ENCODE measurements at places on chromosomes 12 and 14.

- DNase-seq: no peak
Measured at GRCh38 chr12:77377622-77378021, 312.3 kb upstream of the E2F7 start.

- DNase-seq: no peak
Measured at GRCh38 chr12:118183155-118183554, 47.2 kb downstream of the PEBP1 start.

DNA sequence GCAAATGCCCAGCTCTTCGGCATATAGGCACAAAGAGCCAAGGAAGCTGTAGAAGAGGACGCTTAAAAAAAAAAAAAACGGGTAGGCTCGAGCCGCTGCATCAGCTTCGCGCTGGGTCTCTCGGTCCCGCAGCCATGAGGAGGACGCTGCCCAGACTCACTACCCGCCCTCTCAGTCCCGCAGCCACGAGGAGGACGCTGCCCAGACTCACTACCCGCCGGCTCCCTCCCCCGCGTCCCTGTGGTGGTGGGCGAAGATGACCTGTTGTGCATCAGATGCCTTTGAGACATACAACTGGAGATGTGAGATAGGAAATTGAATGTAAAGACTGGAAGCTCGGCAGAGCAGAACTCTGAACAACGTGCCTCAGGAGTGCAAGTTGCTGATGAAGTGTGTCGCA is 11.4 kb upstream of the SPSB2 start:
- no peak for DNase-seq

- peak; percentile 94 for DNase-seq
Measured at GRCh38 chr12:132162508-132163031, 18.3 kb downstream of the NOC4L start.

DNA sequence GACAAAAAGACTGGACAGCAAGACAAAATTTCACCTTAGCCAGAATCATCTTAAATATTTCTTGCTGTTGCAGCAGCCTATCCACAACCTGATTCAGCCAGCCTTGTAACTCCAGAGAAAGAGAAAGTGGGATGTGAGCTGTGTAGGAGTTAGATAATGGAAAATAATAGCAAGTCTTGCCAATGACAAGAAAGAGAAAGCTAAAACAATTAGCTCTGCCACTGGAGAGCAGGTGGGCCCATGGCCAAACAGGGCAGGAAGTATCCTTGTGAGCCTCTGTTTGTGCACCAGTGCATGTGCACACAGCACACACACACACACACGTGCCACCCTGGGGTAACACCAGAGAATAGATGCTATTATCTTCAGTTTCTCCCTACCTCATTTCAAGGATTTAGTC is 106.0 kb upstream of the CCDC196 start:
- DNase-seq: no peak

DNA sequence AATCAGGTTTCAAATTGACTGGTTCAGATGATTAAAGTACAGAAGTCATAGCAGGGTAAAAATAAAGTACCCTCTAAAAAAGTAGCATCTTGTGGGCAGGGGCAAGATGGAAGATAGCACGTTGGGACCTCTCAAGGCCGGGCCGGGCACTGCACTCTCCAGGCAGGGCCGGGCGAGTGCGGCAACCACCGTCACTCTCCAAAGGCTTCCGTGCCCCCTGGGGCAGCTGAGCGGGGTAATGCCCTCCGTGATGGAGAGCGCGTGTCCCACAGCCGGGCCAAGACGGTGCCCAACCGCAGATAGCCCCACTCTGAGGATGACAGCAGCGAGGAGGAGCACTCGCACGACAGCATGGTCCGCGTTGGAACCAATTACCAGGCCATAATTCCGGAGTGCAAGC is 8.6 kb upstream of the PLXNC1 start:
- no peak for DNase-seq

- no peak for DNase-seq
Measured at GRCh38 chr12:62606654-62607053, 140.0 kb downstream of the MON2 start.

DNA sequence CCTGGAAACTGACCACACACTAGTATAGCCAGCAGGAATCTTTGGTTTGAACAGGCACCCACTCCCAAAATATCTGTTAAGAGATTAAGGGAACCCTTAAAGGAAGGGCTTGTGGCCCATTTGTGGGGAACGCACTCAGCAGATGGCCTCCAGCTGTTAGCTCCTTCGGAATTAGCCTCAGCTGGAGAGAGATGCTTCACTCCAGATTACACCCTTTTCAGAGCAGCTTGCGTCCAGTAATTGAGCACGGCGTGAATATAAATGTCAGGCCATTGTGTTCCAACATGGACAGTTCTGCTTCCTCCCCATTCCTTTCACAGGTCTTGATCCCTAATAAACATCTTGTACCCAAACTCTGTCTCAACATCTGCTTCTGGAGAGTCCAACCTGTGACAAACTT is 397.8 kb downstream of the SEC23A start:
- peak; percentile 11 for DNase-seq

DNA sequence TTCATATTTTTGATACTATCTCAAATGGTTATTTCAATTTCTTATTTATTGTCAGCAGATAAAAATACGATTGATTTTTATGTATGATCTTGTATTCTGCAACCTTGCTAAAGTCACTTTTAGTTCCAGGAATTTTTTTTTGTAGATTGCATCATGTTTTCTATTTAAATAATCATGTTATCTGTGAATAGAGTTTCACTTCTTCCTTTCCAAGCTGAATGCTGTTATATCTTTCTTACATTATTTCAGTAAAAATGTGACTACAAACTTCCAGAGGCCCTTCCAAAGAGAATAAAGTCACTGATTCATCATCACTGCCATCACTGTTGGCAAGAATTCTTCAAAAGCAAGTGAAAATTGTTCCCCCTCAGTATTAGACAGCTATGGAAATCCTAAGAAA is 104.7 kb upstream of the RAP1B start:
- no peak for DNase-seq

GRCh38 chr14:34003082-34003668 is 52.3 kb upstream of the EGLN3 start:
- no peak for DNase-seq

DNA sequence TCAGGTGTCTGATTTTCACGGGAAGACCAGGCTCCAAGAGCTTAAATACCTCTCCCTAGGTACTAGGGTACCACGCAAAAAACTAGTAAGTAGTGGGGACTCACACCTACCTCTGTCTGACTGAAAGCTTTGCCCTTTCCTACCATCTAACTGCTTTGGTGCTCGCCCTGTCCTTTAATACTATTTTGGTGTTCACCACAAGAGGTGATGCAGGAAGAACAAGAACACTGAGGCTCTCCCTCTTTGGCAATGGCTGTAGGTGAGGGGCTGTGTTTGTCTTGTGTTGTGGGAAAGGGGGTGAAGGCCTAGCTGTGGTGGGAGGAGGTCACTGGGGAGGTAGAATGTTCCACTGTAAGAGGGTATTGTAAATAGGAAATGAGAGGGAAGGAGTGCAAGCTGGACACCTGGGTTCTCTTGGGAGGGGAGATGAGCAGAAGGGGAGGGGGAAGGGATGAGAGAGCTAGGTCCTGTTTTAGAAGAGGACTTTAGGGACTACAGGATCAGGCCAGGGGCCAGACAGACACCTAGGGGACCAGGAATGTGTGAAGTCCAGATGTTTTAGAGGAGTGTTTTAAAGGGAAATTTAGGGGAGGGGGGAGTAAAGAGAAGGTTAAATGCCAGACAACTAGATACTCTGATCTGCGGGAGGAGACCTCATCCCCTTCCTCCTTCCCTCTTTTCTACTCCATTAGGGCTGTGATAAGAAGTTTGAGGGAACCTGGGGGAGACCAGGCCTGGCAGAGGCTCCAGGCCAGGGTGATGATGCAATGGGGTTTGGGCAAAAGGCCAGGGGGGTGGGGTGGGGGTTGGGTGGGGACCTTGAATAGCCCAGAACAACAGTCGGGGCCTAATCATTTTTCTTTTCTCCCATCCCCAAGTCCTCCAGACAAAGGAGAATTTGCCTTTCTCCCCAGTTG is 2.1 kb downstream of the ITGA5 start:
- DNase-seq: no peak

DNA sequence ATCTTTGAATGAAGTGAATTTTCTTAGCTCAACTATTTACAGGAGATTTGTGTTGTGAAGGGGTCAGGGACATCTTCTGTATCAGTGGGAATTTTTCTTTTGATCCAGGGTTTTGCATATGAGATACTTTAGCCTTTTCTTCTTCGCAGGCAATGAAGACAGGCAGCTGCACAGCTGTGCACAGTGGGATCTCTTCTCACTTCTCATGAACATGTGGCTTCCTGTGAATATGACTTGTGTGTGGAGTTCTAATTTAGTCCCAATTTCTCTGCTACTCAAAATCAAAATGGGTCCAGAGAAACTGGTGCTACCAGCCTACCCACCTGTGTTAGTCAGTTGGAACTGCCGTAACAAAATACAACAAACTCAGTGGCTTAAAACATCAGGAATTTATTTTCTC is 37.8 kb downstream of the ARF6 start:
- DNase-seq: no peak

- no peak for DNase-seq
Measured at GRCh38 chr14:102616799-102617198, 24.4 kb downstream of the RCOR1 start.

- peak; percentile 91 for DNase-seq
Measured at GRCh38 chr12:14403711-14404196, 38.3 kb downstream of the ATF7IP start.

GRCh38 chr12:77998236-77998786 is 167.6 kb downstream of the NAV3 start:
- no peak for DNase-seq

DNA sequence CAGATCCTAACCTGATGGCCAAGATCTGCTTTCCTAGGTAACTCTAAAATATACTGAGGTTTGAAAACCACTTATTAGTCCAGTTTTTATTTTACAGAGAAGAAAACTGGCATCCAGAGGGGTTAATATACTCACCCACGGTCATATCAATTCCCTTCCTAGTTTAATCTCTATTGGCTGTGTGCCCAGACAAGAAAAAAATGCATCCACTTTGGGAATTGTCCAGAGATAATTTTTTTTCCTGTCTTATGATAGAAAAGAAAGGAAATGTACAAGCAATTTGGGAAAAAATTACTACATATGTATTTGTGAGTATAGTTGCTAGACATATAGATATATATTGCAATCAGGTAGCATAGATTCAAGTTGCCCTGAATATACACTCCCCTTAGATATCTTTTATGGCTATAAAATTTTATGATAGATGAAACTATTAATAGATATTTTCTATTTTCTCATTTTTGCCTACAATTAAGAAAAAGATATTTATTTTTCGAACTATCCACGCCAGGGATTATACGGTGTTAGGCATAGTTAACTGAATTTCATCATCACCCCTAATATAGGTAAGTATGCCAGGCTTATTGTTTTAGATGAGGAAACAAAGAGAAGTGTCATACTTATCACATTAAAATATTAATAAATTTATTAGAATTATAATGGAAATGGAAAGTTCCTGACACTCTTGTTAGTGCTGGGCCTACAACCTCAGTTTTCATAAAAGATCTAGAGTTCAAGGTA is 100.5 kb upstream of the SLC38A2 start:
- DNase-seq: peak; percentile 79

GRCh38 chr12:49631336-49631907 is 8.1 kb downstream of the PRPF40B start:
- no peak for DNase-seq

DNA sequence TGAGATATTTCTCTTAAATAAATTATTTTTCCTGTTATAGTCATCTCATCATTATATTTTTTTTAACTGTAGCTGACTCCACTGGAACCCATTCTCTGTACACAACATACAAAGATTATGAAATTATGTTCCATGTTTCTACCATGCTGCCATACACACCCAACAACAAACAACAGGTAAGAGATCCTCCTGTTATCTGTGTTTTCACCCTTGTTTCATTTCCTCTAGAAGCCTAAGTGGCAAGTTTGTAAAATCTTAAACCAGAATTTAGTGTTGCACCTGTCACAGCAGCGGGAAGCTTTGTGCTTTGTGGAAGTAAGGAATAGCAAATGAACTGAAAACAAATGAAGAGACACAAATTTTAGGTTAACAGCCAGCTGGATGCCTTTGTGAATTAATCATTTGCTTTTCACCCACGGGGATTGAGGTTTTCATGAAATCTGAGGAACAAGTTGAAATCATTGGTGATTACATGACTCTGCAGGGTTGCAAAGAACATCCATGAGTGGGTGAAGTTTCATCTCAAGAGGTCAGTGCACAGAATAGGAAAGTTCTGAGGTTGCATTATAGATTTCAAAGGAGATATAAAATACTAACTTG is 273.9 kb upstream of the RGS6 start:
- DNase-seq: peak; percentile 31

DNA sequence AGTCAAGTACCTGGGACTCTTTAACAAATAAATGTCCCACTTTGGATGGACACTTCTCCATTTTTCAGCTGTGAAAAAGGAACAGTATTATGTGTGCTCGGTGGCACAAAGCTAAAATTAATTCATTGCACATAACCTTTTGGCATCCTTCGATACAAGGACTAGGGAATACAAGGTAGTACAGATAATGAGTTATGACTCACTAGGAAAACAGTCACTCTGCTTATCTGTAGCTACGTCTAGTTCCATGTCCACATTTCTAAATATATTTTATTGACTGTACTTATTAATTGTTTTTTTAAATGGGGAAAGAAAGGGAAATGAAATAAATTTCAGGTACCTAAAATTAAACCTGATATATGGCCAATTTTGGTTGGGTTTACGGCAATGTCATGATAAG is 35.2 kb upstream of the RIC8B start:
- no peak for DNase-seq

DNA sequence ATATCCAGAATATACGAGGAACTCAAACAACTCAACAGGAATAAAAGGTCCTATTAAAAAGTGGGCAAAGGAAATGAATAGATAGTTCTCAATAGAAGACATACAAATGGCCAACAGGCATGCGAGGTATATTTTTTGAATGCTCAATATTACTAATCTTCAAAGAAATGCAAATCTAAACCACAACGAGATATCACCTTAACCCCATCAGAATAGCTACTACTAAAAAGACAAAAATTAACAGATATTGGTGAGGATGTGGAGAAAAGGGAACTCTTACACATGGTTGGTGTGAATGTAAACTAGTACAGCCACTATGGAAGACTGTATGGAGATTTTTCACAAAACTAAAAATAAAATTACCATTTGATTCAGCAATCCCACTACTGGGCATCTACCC is 99.2 kb downstream of the TMEM260 start:
- no peak for DNase-seq

DNA sequence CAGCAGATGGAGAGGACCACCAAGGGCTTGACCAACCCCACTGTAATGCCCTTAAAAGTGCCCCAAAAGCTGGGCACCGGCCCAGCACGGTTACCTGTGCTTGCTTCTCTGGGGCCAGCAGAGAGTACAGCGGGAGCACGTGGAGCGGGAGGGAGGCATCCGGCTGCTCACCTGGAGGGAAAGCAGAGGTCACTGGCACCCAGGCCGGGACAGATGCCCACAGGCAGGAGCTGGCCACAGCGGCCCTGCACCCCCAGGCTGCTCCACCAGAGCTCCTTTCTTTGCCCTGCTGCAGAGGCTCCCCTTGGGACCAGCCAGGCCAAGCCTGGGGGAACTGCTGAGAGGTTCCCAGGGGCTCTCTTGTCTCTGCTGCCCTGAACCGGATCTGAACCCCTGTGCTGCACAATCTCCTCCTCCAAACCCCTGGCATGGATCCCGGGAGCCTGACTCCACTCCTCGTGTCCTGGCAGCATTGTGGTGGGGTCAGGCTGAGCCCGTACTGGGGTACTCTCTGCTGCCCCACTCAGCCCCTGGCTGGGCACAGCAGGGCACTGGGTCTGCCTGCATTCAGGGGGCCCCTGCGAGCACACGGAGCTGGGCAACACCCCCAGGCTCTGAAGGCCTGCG is 24.0 kb downstream of the DHX37 start:
- no peak for DNase-seq

GRCh38 chr12:26109343-26109881 is 15.4 kb downstream of the BHLHE41 start:
- DNase-seq: no peak

- no peak for DNase-seq
Measured at GRCh38 chr12:2586156-2587038, 208.4 kb upstream of the FKBP4 start.
